ENCODE measurements at places on chromosomes 4 and X.

GRCh38 chrX:133473451-133473850, 58.2 kb upstream of the GPC4 start:
- DNase-seq, result no peak

DNA sequence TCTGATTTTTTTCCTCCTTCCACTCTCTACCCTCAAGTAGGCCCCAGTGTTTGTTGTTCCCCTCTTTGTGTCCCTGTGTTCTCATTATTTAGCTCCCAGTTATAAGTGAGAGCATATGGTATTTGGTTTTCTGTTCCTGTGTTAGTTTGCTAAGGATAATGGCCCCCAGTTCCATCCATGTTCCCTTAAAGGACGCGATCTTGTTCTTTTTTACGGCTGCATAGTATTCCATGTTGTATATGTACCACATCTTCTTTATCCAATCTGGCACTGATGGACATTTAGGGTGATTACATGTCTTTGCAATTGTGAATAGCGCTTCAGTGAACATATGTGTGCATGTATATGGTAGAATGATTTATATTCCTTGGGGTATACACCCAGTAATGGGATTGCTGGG, 54.5 kb upstream of the BTC start:
- DNase-seq, result no peak

GRCh38 chrX:63754136-63754859, 30.7 kb downstream of the ARHGEF9 start:
- DNase-seq, result no peak

- DNase-seq, result no peak
Measured at GRCh38 chr4:124804041-124804440, 91.5 kb upstream of the ANKRD50 start.

DNA sequence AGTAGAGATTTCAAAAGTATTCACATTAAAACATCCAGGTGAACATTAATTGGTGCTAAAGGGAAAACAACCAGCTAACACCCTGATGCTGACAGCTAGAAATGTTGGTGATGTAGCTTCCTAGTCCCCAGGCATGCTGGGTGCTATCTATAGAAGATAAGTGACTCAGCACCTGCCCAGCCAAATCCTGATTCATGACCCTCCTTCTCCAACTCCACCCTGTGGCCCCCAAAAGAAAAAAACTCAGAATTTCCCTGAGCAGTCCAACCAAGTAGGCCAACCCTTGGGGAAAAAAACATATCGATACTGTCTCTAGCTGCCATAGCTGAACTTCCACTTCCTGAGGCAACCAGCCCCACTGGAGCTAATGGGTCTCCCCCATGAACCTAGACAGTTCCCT, 197.6 kb upstream of the KLF3 start:
- no peak for DNase-seq

DNA sequence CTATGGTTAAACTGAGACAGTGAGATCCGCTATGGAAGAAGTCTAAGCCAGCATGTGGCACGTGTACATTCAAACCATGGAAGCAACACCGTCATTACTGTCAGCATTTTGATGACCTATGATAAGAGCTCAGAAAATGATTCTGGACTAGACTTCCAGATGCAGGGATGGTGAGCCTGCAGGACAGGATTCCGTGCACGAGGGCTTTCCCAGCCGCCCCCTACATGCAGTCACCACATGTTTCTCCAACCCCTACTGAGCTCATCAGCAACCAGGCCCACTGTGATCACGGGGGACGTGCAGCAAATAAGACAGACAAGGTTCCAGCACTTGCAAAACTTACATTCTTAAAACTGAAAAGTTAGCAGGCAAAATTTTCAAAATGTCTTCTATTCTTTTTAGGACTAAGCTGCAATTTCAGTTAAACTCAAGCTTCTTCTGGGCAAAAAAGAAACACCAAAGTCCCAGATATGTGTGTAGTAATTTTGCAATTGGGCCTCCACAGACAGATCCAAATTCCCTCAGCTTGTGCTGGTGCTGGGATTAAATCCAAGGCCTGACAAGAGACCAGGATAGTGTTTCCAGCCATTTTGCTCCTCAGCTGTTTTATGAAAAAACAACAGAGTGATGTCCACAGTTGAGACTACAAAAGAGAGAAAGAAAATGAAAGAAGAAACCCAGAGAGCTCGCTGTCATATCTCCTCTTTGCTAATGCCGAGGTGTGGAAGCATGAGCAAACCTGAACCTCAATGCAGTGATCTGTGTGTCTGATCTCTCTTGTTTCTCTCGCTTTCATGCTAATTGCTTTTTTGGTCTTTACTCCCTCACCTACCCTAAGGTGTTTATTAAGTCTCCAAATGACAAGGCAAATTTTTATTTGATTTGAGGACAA, 118.2 kb downstream of the AFAP1 start:
- no peak for DNase-seq

GRCh38 chrX:30734782-30735181, 81.6 kb downstream of the GK start:
- DNase-seq, result no peak

- DNase-seq, result peak; percentile 13
Measured at GRCh38 chr4:8176547-8177399, 18.2 kb upstream of the ABLIM2 start.

GRCh38 chr4:2059046-2059725, at the start of gene NAT8L:
NAT8L (plus strand) TSS chr4:2059327; CDS start chr4:2059512, 185 bp downstream.
- peak; percentile 61 for DNase-seq

GRCh38 chrX:119231936-119232445, 4.1 kb upstream of the PGRMC1 start:
- DNase-seq, result no peak

- no peak for DNase-seq
Measured at GRCh38 chr4:62791386-62791785, 1591.3 kb downstream of the ADGRL3 start.

- no peak for DNase-seq
Measured at GRCh38 chrX:10821293-10821692, 200.9 kb upstream of the MID1 start.

DNA sequence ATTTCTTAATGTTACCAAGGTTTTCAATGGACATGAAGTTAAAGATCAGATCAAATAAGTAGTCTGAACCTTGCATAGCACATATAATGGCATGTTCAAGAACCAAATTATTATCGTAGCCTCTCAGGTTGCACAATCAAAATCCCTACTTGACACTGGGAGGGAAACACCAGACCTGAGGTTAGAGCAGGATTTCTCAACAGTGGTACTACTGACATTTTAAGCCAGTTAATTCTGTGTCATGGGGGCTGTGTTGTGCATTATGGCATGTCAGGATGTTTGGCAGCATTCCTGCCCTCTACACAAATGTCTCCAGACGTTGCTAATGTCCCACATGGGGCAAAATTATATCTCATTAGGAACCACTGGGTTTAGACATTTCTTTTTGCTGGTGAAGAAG, 20.8 kb downstream of the RLIM start:
- no peak for DNase-seq

DNA sequence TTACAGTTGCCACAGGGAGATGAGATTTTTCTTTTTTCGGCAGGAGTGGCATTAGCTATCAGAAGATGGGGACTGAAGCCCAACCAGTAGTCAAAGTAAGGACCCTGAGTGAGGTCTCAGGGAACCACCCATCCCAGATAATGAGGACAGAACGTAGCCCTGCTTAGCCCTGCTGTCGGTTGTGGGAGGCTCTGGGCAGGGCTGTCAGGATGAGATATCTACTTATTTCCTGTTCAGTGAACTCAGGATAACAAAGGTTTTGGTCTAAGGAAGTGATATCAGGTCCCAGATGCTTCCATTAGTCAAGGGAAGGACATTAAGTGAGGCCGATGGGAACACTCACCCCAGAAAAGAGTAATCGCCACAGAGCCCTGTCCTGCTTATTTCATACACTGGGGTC, 2.3 kb downstream of the MAGEB16 start:
- DNase-seq, result no peak

- DNase-seq, result no peak
Measured at GRCh38 chr4:181593703-181594102, 649.5 kb upstream of the TENM3 start.

DNA sequence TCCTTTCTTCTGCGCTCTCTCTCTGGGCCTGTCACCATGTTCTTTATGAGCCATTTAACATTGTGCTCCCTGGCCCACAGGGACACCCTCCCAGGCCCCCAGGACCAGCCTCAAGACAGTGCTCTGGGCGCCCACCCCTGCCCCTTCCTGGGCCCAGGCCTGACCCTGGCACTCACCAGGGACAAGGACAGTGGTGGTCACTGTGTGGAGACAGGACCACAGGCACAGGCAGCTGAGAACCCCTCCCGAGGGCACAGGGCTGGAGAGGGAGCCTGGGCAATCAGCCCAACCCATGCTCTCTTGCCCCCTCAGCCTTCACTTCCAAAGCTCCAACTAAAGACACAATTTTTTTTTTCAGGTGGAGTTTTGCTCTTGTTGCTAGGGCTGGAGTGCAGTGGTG, 218.2 kb upstream of the PSAPL1 start:
- no peak for DNase-seq

- no peak for DNase-seq
Measured at GRCh38 chrX:125295337-125295736, 24.3 kb upstream of the TEX13C start.

GRCh38 chrX:136765821-136766356, 14.8 kb downstream of the ARHGEF6 start:
- DNase-seq, result no peak

GRCh38 chr4:165556383-165556782, 177.6 kb downstream of the CPE start:
- DNase-seq, result no peak

DNA sequence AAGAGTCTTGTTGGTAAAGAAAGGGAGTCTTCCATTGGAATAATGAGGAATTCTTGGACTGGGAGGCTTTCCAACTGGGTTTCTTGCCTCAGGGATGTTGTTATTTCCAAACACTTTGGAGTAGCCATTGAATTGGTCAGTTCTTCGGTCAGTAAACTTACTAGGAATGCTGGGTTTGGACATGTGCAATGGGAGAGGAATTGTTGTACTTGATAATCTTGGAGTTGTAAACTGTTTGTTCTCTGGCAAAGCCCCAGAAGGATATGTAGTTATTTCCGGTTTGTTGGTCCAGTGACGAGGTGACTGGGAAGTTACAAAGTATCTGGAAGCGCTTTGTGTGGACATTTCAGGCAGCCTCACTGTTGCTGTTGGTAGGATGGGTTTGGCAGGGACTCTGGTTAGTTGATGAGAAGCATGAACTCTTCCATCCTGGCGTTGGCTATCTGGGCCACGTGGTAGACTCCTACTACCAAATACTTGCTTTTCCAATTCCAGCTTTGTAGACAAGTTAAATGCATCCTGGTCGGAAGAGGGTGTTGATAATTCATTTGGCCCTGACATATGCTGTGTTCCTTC, 25.9 kb downstream of the MXRA5 start:
- no peak for DNase-seq

DNA sequence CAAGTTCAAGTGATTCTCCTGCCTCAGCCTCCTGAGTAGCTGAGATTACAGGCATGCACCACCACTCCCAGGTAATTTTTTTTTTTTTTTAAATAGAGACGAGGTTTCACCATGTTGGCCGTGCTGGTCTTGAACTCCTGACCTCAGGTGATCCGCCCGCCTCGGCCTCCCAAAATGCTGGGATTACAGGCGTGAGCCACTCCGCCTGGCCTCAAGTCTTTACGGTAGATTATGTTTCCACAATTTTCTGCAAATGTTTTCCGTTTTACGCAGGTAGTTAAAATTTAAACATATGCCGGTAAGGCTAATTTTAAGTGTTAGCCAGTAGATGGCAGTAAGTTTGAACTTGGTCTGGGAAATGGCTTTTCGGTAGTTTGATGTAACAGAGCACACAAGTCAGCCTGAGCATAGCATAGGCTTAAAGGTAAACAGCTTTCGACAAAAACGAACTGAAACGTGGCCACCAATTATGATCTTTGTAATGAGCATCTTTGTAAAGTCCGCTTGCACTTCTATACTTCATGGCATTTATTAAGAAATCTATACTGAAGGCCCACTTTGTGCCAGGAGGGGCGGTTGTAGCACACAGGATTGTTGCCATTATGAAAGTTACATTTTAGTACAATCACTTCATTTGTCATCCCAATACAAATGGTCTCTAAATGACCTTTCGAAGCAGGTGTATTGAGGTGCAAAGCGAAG, 31.1 kb downstream of the CCKAR start:
- DNase-seq, result peak; percentile 43

DNA sequence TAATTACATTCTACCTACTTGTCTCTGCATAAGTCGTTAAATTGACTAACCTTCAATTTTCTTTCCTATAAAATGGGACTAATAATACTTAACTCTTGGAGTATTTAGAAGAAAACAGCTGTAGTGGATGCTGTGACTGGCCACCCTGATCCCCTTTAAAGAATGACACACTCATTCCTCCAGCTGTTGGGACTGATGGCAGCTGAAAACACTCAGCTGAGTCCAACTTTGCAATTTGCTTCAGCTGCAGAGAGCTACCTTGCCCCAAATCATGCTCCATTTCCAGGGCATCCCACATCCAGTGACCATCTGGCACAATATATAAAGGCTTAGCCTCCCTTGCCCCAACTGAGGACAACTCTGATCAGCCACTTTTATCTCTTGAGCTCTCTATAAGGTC, 89.1 kb downstream of the MID1IP1 start:
- no peak for DNase-seq

DNA sequence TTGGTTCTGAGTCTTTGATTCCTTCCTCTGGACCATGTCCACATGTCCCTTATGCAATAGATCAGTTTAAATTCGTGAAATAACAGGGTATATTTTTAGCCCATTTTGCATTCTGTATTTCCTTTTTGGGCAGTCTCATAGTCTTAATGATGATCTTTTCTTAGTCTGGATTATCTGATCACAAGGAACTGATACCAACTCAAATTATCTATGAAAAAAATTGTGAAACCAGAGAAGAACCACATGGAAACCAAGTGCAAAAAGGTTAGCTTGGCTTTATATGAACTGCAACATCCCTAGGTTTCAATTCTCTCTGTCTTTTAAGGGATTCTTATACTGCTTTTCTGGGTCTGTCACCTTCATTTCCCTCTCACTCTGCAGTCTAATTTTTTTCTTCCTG, 608.6 kb upstream of the AADAT start:
- DNase-seq, result no peak

- no peak for DNase-seq
Measured at GRCh38 chr4:6017800-6018199, 431 bp downstream of the C4orf50 start.

- DNase-seq, result no peak
Measured at GRCh38 chrX:63426519-63426918, 75.4 kb upstream of the SPIN4 start.

GRCh38 chrX:16711219-16711811, 1.2 kb downstream of the CTPS2 start:
- DNase-seq, result no peak

DNA sequence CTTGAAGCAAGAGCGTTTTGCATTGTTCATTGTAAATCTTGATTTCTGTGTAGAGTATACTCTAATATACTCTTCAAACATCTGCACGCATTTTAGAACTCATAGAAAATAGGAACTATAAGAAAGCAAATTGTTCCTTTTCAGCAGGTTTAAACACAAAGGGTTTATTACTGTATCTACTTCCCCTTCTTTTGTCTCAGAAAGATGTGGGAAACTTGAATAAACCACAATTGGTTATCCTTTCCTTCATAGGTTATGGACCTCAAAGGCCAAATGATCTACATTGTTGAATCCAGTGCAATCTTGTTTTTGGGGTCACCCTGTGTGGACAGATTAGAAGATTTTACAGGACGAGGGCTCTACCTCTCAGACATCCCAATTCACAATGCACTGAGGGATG, 46.0 kb upstream of the GUCY1B1 start:
- DNase-seq, result no peak
